CD4-positive, alpha-beta T cell treated with Interleukin-21 for 1 hour (primary cell): ENCODE measurements at places on chromosomes 16 and 17.

GRCh38 chr17:77613218-77613617 is 345.3 kb upstream of the TNRC6C start:
- DNase-seq, result no peak

DNA sequence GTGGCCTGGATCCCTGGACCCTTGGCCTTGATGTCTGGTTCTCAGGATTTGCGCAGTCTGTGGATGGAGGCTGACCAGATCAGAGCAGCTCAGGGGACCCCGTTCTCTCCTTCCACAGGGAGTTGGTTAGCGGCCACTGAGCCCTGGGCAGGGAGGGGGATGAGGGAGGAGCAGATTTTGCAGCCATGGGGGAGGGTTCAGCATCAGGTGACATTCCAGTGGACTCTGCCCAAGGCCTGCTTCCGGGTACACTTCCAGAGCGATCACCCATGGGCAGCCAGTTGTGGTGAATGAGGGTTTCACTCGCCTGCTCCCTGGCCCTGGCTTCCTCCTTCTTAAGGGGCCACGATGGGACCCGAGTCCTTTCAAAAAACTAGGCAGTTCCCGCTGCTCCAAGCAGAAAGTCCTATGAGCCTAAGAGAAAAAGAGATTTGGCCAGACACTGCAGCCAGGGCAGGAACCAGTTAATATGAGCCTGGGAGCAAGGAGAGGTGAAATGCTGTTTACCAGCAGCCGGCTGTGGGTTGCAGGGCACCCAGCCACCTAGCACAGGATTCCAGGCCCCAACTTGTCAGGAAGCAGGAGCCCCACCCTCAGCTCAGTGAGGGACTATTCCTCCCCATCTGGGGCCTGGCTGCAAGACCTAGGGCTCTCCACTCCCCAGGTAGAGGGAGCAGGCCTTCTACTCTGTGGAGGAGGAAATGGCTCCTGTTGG is 4.7 kb upstream of the GPRC5C start:
- DNase-seq, result no peak

DNA sequence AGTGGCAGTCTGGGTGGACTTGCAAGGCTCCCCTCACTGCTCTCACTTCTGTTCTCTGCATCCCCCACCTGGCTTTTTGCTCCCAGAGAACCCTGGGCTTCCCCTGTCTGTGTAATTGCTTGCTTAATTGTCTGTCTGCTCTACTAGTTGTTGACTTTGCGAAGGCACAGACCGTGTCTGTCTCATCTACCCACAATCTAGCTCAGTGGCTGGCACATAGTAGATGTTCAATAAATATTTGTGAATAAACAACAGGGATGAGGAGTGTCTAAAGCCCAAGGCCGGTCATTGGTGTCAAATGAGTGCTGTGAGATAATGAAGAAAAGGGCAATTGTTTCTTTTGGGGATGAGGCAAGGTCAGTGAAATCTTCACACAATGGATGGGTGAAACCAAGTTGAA is 2.8 kb upstream of the SEZ6 start:
- DNase-seq, result no peak

DNA sequence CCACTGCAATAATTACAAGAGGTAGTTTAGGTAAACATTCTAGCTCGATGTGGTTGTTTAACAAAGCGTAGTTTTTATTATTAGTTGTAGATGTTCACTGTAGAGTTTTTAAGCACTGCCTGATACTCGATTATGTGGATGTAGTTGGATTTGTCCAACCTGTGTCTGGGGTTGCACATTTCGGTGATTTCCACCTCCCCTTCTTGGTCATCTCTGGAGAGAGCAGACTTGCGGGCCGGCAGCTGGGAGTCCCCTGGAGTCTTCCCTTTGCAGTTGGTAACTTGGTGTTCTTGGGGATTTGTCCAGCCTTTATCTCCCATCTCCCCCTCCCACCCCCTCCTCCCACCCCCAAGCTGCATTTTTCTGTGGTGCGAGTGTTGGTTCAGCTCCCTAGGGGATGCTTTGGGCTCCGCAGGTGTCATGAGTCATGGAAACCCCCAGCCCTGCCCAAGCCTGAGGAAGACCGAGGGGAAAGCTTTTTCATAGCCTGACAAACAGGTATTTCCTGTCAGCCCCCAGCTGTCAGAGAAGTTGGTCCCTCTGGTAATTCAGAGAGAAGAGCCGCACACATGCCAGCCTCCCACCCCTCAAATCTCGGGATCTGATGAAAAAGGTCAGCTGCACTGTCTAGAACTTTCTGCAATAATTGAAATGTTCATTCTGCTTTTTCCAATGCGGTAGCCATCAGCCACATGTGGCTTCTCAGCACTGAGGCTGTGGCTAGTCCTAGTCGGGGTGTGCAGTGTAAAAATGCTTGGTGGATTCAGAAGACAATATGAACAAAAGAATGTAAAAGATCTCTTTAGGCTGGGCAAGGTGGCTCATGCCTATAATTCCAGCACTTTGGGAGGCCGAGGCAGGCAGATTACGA is 50.3 kb downstream of the KSR1 start:
- no peak for DNase-seq

GRCh38 chr17:74608511-74608910 is 15.0 kb downstream of the CD300E start:
- DNase-seq, result no peak

DNA sequence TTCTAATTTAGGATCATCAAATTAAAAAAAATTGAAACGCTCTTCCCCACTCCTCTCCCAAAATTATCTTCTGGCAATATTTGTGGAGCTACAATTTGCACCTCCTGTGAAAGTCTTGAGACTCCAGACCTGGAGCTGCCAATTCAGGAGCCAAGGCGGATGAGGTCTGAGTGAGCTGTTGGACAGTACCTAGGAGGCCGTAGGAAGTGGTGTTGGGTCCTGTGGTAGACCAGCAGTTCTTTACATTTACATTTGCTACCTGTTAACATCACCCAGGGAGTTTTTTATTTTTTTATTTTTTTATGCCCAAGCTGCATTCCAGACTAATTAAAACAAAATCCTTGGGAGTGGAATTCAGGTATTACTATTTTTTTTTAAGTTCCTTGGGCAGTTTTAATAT is 271.0 kb downstream of the PHKB start:
- no peak for DNase-seq

GRCh38 chr16:27373312-27373711 is 28.7 kb upstream of the IL21R start:
- no peak for DNase-seq

- DNase-seq, result no peak
Measured at GRCh38 chr16:81014672-81015071, 7.7 kb downstream of the CENPN start.

GRCh38 chr16:29653471-29653870 is 9.6 kb upstream of the SPN start:
- no peak for DNase-seq

- DNase-seq, result no peak
Measured at GRCh38 chr17:41932816-41933389, 2.5 kb downstream of the ODAD4 start.

DNA sequence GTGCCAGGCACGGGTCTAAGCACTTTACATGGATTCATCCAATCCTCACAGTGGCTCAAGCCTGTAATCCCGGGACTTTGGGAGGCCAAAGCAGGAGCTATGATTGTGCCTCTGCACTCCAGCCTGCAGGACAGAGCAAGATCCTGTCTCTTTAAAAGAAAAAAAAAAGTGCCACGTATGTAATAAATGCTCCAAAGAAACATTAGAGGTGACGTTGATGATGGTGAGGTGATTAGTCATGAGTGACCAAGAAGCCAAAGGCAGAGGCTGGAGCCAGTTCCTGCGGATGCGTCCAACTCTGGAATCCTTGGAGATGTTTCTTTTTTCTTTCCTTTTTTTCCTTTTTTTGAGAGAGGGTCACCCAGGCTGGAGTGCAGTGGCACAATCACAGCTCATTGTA is 59.4 kb upstream of the SIAH1 start:
- DNase-seq, result no peak

DNA sequence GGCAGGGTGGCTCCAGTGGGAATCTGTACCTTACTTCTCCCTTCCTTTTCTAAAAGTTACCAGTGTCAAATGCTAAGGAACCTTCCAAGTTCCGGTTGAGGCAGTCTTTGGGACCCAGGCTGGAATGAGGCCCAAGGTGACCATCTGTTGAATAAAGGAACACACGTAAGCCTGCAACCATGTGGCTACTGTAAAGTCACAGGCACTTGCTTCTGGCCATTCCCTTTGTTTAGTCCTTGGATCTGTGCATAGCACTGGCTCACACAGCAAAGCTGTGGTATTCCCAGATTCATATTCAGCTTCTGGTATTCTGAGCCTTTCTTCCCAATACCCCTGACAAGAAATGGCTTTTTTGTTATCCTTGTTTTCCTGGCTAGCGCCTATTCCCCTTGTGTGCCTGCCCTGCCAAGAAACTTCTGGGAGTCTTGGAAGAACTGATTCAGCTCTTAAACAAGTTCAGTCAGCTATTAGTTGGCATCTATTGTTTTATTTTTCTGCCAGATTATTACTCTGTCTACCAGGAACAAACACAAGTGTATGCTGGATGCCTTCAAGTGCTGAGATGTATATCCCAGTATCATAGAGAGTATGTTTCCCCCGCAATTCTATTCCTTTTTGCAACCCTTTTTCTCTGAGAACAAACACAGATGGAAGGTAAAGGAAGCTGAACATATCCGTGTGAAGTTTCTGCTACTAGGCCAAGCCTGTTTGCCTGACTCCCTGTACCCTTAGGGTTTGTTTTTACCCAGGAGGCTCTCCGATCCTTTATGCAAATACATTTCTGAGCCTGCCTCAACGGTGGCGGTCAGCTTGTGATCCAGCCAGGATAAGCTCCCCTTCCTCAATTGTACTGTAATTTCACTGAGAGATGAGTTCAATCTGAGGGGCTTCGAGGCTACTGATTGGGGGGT is 13.2 kb downstream of the TMEM238L start:
- no peak for DNase-seq

- DNase-seq, result no peak
Measured at GRCh38 chr16:58732545-58733247, 1.4 kb downstream of the GOT2 start.

GRCh38 chr17:56023851-56024250 is 129.4 kb upstream of the ANKFN1 start:
- DNase-seq, result no peak

DNA sequence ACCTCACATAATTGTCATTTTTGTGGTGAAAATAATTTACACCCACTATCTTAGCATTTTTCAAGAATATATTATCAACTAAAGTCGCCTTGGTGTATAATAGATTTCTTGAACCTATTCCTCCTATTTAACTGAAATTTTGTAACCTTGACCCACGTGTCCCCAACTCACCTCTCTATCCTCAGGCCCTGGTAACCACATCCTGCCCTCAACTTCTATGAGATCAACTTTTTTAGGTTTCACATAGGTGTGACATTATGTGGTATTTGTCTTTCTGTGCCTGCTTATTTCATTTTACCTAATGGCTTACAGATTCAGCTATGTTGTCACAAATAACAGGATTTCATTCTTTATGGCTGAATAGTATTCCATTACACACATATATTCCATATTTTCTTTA is 73.0 kb upstream of the CNTNAP4 start:
- no peak for DNase-seq

DNA sequence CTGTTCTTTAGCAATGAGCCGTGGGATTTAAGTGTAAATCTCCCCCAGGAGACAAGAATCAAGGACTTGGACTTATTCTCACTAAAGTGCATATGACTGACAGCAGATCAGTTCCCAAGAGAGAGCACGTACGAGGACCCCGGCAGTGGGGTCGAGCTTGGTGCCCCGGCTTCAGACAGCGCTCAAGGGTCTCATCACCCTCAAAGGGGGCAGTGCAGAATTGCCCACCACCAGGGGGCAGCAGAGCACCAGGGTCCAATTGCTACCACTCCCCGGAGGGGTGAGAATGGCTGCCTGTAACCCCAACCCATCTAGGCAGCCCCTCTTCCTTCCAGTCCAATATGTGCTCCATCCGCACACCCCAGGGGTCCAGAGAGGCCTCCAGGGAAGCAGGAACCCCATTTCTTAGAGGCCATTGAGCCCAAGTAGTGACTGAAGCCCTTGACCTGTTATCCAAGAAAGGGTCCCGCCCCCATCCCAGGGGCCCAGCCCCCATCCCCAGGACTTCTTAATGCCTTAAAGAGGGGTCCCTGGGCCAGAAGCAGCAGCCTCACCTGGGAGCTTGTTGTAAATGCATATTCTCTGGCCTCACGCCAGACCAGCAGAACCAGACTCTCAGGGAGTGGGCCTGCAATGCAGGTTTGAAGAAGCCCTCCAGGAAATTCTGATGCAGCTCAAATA is 86.1 kb downstream of the ZDHHC7 start:
- peak; percentile 62 for DNase-seq

DNA sequence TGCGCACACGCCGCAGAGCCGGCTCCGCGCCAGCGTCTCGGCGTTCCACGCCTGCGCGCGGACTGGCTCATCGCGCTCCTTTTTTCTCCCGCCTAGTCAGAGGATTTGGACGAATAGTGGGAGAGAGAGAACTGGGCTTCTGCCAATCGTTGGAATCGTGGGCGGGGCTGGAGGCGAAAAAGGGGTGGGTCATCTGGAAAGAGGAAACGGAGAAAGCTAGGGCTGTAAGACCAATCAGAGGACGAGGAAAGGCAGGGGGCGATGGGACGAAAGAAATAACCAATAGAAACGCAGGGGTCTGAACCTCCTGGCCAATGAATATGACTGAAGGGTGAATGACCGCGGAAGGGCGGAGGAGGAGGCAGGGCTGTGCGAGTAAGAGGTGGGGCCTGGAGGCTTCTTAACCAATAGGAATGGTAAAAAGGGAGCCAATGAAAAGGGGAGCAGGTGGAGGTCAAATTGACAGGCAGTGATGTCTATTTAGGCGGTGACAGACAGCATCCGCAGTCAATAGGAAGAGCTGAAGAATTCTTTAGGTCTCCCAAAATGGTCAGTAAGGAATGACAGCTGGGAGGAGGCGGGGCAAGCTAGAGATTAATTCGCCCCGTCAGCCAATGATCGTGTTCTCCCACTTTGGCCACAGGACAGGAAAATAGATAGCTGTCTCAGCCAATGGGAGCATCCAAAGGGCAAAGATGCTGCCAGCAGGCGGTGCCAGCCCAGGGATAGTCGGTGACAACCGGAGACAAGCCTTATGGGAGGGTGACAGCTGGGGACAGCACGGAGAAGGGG is at the start of gene TBC1D10B:
TSS of gene TBC1D10B (minus strand) at position 39 of the 792 bp plus-strand sequence. CDS start 311 bp downstream, outside the sequence.
- DNase-seq, result peak; percentile 100

DNA sequence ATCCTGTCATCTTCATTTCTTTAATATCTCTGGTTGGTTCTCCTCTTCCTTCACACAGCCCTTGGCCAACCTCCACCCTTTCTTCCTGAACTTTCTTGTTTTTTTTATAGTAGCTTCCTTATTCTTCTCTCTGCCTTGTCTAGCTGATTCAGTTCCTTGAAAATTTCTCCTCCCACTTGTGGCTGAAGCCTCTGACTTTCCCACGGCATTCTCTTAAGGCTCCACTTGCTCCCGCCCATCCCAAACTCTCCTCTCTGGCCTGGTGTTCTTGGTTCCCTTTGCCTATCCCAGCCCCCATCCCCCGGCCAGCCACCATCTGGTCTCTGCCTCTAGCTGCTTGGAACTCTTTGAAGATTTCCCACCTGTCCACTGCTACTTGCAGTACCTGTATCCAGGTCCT is 29.1 kb downstream of the NLRP1 start:
- no peak for DNase-seq

GRCh38 chr16:30839523-30840227 is 52.7 kb upstream of the ZNF629 start:
- no peak for DNase-seq

- no peak for DNase-seq
Measured at GRCh38 chr17:77846531-77847085, 111.9 kb upstream of the TNRC6C start.
